ENCODE measurements at places on chromosomes 5 and 9.

DNA sequence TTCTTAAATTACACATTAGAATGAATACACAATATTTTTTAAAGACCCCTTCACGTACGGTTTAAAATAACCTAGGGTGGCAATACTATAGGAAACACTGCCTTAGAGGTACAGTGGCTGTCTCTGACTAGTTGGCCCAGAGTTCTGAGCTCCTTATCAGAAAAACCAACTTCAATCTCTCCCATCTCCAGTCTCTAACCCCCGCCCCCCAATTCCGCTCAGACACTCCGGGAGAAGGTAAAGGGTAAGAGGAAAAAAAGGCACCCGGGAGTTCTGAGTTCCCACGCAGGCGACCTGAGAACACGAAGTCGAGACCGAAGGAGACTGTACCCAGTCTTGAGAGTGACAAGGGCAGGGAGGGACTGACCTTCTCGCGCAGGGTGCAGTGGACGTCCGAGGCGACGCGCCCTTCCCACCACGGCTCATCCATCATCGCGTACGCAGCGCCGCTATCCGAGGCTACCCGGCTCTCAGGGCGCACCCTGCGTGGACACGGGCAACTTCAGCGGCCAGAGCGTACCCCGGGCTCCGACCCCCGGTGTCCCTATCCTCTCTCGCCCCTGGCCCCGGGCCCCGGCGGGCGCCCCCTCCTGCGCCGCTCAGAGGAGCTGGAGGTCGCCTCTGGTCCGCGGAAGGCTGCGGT, 752 bp downstream of the CCNJL start:
- no peak for DNase-seq

GRCh38 chr9:113311961-113312360, 8.8 kb upstream of the RNF183 start:
- DNase-seq, result no peak

- no peak for DNase-seq
Observed at GRCh38 chr5:39783756-39784421, 359.1 kb upstream of the DAB2 start.

DNA sequence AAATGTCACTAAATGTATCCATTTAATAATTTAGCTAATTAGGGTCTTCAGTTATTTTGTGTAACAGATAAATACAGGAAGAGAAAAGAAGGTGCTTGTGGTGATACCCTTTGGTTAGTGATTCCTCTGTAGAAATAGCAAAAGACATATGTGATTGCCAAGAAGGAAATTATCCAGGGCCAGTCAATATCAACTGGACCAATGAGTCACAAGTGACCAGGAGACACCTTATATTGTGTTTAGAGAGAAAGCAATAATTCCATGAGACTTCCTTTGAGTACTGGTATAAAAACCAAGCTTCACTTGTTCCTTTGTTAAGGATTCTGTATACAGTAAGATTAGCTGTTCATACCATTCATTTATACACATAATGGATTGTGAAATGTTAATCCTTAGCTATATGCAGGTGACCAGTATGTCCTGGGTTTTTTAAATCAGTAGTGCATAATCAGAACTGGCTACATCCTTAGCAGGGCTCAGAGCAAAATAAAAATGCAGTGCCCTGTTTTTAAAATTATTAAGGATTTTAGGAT, 11.7 kb upstream of the F2R start:
- DNase-seq, result no peak

DNA sequence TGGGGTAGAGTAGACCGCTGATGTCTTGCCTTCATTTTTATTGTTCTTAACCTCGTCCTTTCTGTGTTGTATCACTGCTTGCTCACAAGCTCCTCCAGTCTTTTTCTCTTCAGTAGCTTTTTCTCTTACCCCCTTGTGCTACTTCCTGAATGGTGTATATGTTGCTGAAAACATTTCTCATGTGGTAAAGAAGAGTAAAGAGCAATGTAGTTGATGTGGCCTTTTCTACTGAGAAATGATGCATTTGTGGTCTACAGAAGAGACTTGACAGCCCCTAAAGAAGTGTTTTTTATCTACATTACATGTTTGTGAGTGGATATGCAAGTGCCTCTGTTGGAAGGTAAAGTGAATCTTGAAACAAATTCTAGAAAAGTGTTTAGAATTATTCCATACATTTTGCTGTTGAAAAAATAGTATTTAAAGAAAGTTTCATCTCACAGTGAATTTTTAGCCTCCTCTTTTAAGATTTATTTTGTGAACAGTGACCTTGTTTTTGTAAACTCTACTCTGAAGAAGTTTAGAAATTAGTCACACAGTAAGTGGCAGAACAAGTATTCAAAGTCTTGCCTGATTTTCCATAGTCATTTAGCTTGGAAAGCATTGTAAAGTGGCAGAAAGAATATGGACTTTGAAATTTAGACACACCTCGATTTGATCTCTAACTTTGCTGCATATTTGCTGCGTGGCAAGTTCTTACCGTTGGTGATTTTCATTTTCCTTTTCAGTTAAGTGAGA, 17.4 kb downstream of the CDC42SE2 start:
- DNase-seq, result no peak

- no peak for DNase-seq
Observed at GRCh38 chr5:76016258-76016657, 66.9 kb upstream of the SV2C start.

- no peak for DNase-seq
Observed at GRCh38 chr5:137856201-137856600, 11.5 kb upstream of the MYOT start.

- no peak for DNase-seq
Observed at GRCh38 chr5:83149671-83150070, 72.3 kb downstream of the XRCC4 start.

GRCh38 chr5:76111477-76112174, 28.4 kb downstream of the SV2C start:
- no peak for DNase-seq

DNA sequence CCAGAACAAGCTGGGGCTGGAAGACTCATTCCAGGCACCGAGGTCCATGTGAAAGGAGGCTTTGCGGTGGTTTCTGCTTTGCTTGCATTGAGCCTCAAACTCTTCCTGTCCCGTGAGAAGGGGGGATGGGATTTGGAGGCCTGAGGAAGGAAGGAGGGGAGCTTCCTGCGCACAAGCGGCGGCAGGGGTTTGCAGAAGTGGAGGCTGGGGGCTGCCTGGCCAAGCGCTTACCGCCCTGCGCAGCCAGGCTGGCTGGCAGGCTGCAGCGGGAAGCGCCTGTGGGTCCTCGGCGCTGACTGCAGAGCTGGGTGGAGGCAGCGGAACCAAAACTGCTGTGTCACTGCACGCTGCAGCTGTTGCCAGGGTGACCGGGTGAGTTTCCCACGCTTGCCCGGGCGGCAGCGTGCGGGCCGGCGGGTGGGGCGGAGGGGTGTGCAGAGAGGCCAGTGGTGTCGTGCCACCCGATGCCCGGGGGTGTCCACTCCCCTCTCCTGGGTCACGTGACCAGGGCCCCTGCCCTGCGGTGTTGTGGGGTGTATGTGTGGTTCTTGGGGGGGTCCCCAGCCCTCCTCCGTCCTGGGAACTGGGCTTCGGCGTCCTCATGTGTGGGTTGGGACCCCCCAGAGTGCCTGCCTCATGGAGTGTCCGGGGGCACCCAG, 81.0 kb downstream of the RXRA start:
- DNase-seq, result peak; percentile 96

DNA sequence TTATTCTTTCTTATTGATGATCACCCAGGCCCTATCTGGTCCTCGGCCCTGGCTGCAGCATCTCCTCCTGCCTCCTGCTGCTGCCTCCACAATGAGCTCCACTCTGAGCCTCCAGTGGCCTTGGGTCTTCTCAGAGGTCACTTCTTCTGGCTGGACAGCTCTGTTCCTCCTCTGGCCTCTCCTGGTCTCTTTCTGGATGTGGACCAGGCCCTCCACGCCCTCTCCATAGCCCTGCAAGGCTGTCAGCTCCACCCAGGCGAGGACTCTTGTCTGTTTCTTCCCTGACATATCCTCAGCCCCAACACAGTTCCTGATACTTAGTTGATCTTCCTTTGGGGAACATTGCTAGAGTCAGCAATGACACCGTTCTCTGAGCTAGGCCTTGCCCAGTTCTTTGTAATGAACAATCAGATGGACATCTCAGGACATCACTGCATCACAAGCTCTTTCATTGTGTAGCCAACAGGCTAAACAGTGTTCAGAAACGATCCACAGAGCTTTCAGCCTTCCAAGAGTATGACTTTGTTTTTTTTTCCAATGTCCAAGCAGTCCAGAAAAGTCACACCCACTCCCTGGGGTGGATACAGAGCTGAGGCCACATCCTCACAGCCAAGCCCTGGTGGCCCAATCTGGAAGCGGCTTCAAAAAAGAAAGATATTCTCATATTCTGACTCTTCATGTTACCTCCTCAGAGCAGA, 62.5 kb upstream of the DNAH5 start:
- peak; percentile 39 for DNase-seq

GRCh38 chr9:77898864-77899263, 132.7 kb downstream of the GNAQ start:
- no peak for DNase-seq

DNA sequence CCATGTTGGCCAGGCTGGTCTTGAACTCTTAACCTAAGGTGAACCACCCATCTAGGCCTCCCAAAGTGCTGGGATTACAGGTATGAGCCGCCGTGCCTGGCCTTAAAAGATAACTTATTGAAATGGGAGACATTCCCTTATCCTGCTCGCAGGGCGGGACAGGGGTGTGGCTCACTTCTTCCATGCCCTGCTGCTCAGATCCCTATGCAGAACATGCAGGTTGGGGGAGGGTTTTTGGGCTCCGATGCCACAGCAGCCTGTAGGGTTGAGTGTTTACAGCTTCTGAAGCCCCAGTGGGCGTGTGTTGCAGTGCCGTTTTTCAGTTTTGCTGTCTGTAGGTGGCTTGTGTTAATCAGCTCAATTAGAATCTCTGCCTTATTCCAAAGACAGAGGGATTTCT, 108.0 kb upstream of the BRINP1 start:
- no peak for DNase-seq

DNA sequence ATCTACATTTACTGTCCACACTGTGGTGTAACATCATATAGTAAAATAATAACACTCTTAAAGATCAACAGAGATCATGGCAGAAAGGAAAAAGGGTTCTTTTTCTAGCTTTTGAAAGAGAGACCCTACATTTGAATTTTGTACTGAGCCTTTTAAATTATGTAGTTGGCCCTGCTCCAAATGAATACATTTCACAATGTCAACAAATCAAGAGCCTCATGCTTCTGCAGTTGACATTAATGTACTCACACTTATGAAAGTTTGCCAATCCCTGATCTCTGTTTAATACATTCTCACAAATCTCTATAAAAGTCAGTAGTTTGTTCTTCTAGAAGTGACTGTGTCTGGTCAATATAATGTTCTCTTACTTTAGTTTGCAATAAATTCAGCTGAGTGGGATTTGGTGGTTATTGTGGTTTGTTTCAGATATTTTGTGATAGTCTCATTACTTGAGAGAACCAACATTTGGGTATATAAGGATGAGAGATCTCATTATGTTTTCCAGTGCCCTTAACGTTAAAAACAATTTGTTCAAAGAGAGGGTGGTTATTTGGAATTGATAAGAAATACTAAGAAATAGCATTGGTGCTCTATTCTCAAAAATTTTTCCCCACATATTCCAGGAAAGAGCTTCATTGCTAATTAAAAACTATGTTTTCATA, 277.8 kb upstream of the FTMT start:
- DNase-seq, result no peak

GRCh38 chr5:14171621-14172020, 28.5 kb downstream of the TRIO start:
- no peak for DNase-seq

DNA sequence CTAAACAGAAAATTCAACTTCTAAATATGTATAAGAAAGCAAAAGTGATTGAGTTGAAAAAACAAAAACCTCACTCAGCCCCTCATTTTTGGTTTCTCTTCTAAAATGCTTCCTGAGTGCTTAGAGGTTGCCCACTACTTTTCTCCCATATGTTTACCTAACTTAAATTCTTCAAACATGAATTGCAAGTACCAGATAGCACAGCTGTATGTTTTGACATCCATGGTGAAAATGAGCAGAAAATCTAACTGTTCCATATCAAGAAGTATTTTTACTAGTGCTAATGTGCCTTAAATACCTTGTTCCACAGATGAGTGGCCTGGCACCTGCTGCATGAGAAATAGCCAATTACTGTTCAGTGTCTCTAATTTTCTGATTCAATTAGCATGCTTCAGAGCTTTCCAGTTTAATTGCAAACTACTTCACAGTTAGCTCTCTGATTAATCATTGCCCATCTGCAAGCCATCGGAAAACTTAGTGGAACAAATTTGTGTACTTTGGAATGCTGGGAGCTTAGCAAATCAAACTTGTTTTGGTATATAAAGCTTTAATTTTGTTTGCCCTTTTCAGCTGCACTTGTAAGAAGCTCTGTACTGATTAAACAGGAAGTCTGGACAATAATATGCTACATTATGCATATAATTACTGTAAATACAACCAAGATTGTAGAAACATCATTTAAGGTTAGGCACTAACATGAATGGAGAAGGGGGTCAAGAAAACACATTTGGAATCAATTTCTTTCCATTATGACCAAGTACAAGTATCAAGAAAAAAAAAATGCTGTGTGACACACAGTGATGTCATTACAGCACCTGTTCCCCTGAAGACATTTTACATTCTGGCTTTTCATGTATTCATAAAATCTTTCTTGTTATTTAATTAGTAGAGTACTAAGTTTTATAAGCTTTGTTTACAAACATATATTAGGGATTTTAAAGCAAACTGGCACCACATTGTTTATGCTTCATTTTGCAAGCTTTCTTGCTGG, 65.6 kb downstream of the POU5F2 start:
- no peak for DNase-seq

DNA sequence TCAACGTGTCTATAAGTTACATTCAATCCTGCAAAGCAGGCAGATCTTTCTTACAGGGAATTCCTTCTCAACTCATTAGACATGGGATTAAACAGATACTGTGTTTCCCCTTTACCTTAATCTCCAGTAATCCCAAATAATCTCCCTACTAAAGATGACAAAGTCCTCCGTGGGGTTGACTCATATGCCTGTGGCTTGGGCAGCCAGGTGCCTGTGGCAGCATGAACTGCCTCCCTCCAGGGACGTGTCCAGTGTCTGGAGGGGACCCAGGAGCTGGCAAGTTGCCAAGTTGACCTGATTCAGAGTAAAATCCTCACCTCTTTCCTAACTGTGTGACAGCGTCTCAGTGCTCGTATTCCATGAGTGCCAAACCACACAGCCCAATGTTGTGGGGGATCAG, 94.6 kb upstream of the PTCH1 start:
- DNase-seq, result peak; percentile 69

GRCh38 chr5:57768745-57769144, 286.1 kb upstream of the ACTBL2 start:
- DNase-seq, result no peak

- no peak for DNase-seq
Observed at GRCh38 chr5:173334808-173335207, 6.6 kb upstream of the STC2 start.

GRCh38 chr5:54774281-54775170, 210.9 kb downstream of the ESM1 start:
- peak; percentile 93 for DNase-seq

DNA sequence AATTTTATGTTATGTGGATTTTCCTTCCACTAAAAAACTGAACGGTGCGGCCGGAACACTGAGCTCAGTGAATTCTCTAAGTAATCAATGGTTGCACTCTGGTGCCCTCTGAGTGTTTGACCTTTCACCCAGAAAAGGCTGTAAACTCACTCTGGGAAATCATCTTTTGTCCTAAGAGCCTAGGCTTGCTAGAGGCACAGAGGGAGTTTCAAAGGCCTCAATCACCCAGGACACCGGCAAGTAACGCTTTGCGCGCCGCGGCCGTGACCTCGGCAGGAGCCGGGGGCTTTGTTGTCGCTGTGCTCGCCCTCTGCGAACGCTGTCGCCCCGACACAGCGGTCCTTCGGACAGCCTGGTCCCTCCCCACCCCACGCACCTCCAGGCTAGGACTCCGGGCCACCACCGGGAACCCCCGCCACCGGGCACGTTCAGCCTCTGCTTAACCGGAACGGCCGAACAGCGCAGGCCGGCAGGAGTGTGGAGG, 703 bp downstream of the ISCA1 start:
- no peak for DNase-seq
